ENCODE measurements at places on chromosomes 4 and X.

GRCh38 chr4:56475917-56476316, 8.5 kb downstream of the SRP72 start:
- no peak for DNase-seq

- DNase-seq, result no peak
These were observed 382.7 kb upstream of the GALNTL6 start for GRCh38 chr4:171430495-171430894.

- no peak for DNase-seq
These were observed at the start of gene SLIT2 for GRCh38 chr4:20251796-20252655. TSS of gene SLIT2 (plus strand) at chr4:20251905. CDS start at chr4:20253816, 1,911 bp downstream.

DNA sequence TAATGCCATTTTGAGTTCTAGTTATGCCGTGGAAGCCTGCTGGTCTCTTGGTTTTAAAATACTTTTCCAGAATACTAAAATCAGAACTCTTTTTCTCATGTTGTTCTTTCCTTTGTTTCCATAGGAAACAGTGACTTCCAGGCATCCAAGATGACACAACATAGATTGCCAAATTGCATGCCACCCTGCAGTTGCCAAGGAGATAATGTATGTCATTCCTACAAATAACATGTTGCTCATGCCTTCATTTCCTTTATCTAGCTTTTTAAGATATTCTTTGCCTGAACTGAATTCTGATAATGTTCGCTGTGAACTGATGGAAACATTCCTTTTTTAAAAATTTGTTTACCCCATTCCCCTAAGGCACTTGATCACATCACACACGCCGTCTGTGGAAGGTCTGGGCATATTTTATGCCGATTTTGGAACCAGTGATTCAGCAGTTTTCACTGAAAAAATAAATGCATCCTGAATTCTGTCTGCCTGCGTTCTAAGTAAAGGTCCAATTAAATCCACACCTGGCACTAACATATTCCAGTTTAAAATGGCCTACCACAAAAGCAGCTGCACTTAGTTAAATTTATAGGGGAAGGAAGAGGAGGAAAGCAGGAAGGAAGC, 38.0 kb upstream of the COX7B2 start:
- no peak for DNase-seq

DNA sequence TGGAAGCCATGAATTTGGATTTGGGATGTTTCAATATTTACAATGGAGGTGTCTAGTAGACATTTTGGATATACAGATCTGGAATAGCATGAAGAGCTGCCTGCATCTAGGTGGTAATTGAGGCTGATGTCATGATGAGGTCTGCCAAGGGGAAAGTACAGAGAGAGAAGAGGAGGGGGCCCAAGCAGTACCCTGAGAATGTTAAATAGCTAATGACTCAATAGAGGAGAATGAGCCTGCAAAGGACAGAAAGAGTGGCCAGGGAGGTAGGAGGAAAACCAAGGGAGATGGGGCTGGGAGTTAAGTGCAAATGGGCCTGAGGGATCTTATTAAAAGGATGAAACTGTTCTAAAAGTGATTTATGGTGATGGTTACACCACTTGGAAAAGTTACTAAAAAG, 182.2 kb upstream of the KIT start:
- DNase-seq, result no peak

All from vagina (tissue), 2 donors.